ENCODE measurements at places on chromosomes 16 and 17. TPM values are rescaled to one million over a fixed set of nuclear protein-coding genes. Genes with fewer than 3 reads are reported as not detected.

- H3K27ac ChIP-seq = no peak overlapping the region
- H3K4me3 ChIP-seq = no peak overlapping the region
- no peaks in the 10 kb centered on the region for H3K27me3 ChIP-seq
Observed at GRCh38 chr16:54324716-54325115, 38.1 kb upstream of the IRX3 start.

DNA sequence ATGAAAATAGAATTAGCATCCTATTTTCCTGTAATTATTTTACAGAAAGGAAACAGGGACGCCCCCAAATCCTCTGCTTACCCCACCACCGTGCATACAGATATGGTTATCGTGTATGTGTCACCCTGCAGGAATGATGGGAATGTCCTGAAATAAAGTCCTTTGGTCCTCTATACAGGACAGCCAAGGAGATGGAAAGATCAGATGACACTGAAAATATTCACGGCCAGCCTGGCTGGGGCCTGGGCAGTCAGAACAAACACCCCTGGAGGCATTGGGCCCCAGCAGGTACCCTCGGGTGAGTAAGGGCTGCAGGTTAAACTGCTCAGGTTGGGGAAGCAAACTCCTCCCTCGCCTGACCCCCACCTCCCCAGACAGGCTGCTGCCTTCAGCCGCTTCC, 368.0 kb downstream of the FOXL1 start:
- no peak for DNase-seq
- no peak overlapping the region for H3K4me3 ChIP-seq
- no peaks in the 10 kb centered on the region for H3K4me1 ChIP-seq
- peaks cover 18% of the 10 kb centered on the region for H3K27me3 ChIP-seq
- no peak overlapping the region for H3K27ac ChIP-seq

The FKBP10 gene
- 45.3 TPM for total RNA-seq

GRCh38 chr16:70610273-70611223, 35.8 kb upstream of the IL34 start:
- DNase-seq = no peak
- H3K4me3 ChIP-seq = no peak overlapping the region
- H3K4me1 ChIP-seq = peaks cover 10% of the 10 kb centered on the region
- H3K27me3 ChIP-seq = no peaks in the 10 kb centered on the region

The NUP88 gene
- total RNA-seq = 112 TPM

The SLC35G6 gene
- total RNA-seq = not detected

The HOXB3 gene
- 77.6 TPM for total RNA-seq

The PRAC1 gene
- total RNA-seq = not detected

GRCh38 chr17:76995387-76996105, 127.3 kb downstream of the MGAT5B start:
- DNase-seq = no peak
- no peaks in the 10 kb centered on the region for H3K27me3 ChIP-seq
- no peak overlapping the region for H3K4me3 ChIP-seq
- H3K36me3 ChIP-seq = no peaks in the 10 kb centered on the region

GRCh38 chr17:31663576-31663975, 195.5 kb downstream of the COPRS start:
- no peak overlapping the region for H3K4me3 ChIP-seq
- no peaks in the 10 kb centered on the region for H3K27me3 ChIP-seq
- no peaks in the 10 kb centered on the region for H3K4me1 ChIP-seq
- DNase-seq = no peak
